ENCODE measurements at places on chromosomes 7 and 10.

GRCh38 chr7:140745266-140746058 is 49.0 kb downstream of the NDUFB2 start:
- no peak for DNase-seq

DNA sequence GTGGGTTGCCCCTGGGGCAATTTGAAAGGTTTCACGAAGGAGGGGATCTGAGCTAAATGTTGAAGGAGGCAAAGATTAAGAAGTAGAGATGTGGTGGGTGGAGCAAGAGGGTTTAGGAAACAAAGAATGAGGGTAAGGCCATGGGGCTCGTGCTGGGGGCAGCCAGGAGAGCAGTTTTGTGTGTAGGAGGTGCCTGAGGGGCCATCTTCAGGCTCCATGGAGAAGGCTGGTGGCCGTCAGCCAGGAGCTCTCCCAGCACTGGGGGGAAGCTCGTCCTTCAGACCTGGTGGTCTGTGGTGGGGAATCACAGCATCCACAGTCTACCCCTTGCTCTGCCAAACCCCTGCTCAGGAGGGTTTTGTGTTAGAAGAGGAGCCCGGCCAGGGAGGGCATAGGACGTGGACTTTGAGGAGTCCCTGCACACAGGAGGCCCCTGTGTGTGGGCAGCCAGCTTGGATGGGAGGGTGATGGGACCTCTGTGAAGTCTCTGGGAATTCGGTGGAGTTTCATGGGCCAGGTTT is 11.8 kb upstream of the CXCL12 start:
- no peak for DNase-seq

DNA sequence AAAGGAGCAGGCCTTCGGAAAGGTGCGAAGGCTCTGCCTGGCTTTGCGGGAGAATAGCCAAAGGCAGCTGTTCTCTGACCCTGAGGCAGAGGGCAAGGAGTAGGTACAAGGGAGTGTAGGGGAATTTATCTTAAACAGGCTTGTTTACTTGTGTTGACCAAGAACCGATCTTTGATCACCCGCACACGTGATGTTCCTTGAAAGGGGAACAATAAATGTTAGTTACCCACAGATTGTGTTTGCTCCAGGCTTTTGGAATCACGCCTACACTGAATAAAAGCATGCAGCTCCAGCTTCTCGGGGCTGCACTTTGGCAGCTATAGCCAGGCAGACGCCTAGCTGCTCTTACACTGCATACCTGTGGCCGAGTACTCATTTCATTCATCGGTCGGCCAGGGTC is 420.8 kb downstream of the PHF14 start:
- DNase-seq: no peak

GRCh38 chr7:30433082-30433481 is 45.5 kb downstream of the NOD1 start:
- no peak for DNase-seq

- no peak for DNase-seq
Measured at GRCh38 chr10:51462076-51462779, 237.2 kb downstream of the CSTF2T start.

DNA sequence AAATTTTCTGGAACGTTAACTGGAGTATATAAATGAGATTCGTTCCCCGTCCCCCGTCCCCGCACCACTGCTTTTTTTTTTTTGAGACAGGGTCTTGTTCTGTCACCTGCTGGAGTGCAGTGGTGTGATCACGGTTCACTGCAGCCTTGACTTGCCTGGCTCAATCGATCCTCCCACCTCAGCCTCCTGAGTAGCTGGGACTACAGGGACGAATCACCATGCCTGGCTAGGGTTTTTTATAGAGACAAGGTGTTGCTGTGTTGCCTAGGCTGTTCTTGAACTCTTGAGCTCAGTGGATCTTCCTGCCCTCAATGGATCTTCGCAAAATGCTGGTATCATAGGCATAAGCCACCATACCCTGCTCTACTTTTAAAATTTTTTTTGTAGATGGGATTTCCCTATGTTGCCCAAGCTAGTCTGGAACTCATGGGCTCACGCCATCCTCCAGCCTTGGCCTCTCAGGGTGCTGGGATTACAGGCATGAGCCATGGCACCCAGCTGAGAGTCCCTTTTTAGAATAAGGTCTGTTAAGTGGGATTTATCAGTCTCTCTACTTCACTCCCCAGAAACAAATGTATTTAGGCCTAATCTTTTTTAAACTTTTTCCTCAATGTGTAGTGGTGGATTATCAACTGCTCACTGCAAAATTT is 122.9 kb downstream of the LYZL1 start:
- no peak for DNase-seq

All from DMS 273 treated with DMSO at 0.1 percent for 48 hours (cell line).